Breast epithelium (tissue), 4 donors: ENCODE measurements at places on chromosomes 12 and 14. TPM values are rescaled to one million over a fixed set of nuclear protein-coding genes. Genes with fewer than 3 reads are reported as not detected.

- no peak for DNase-seq
These were observed 148.1 kb upstream of the CCDC198 start for GRCh38 chr14:57641776-57642175.

GRCh38 chr14:92832137-92832700 is 38.1 kb downstream of the GOLGA5 start:
- no peak for DNase-seq

DNA sequence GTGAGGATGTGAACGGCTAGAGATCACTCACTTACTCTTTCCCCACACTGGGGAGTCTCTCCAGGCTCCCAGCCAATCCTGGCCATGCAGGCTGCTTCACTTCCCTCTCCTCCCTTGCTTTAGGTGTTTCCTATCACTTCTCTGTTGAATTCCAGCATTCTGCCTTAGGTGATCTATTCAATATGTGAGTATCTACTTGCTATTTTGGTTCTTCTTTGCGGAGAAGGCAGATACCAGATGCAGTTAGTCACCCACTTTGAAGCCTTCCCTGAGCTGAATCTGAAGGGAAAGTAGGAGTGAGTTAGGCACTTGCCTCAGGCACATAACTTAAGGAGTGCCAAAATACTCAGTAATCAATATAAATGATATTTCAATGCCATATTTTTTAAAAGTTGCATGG is 36.0 kb upstream of the FAR2 start:
- DNase-seq: no peak

Gene CEBPE
- total RNA-seq: 0.32 TPM

Gene ACIN1
- 151 TPM for total RNA-seq

Gene PLD4
- 4.0 TPM for total RNA-seq
